ENCODE measurements at places on chromosomes 2 and 18.

DNA sequence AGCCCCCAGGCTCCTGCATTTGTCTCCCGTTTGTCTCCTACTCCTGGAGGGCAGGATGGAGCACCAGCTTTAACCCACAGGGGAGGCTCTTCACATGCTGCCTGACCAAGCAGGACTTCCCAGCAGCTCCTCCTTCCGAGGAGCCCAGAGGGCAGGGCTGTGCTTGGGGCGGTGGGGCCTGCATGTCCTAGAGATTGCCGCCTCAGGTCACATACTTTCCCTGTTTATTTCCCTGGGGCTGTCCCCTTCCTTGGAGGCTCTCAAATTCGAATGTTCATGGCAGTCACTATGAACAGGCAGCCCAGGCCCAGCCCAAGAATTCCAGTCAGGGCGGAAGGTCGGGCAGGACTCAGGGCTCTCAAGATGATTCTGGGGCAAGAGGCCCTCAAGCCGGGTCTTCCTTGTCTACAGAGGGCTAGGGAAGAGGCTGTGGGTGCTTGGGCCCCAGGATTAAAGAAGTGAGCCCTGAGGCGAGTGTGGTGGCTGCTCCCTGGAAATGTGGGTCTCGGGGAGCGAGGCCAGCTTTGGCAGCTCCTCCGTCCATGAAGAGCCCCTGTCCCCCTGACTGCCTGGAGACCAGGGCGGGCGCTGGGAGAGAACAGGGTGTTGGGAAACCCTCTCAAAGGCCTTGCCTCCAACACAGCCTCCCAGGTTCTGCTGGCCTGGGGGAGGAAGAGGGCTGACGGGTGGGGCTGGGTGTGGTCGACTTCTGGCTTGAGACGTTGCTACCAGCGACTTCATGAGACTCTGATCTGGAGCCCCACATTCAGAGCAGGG is 48.9 kb upstream of the HPCAL1 start:
- DNase-seq: no peak

DNA sequence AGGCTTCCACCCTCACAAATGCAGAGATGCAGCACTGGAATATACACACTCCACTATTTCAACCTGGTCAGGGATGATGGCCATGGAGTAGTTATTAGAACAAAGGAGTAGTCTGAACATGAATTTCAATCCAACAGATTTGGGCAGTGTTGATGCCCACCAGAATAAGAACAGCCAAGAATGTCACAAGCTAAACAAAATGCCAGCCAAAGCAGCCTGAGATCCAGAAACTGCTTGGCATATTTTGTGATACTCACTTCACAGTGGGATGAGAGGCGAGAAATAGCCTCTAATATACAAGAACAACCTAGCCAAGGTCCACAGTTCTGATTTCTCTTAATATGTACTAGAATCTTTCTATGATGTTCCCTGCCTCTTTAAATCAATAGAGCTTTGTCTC is 58.6 kb upstream of the KLF7 start:
- DNase-seq: no peak

DNA sequence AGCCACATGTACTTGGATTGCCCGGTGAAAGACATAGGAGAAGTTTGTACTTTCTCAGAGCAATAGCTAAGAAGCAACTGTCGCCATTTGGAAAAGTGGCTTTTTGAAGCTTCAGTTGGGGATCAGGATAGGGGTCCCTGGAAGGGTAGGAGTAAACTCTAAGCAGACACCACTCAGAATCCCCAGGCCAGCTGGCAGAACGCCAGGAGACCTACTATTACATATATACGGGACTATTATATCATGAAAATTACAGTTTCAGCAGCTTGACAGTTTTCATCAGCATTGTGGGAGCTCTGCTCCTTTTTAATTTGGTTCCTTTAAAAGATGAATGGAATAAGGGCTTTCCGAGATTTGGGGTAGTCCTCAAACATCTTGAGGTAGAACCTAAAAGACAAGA is 54.9 kb downstream of the SRD5A2 start:
- DNase-seq: no peak

DNA sequence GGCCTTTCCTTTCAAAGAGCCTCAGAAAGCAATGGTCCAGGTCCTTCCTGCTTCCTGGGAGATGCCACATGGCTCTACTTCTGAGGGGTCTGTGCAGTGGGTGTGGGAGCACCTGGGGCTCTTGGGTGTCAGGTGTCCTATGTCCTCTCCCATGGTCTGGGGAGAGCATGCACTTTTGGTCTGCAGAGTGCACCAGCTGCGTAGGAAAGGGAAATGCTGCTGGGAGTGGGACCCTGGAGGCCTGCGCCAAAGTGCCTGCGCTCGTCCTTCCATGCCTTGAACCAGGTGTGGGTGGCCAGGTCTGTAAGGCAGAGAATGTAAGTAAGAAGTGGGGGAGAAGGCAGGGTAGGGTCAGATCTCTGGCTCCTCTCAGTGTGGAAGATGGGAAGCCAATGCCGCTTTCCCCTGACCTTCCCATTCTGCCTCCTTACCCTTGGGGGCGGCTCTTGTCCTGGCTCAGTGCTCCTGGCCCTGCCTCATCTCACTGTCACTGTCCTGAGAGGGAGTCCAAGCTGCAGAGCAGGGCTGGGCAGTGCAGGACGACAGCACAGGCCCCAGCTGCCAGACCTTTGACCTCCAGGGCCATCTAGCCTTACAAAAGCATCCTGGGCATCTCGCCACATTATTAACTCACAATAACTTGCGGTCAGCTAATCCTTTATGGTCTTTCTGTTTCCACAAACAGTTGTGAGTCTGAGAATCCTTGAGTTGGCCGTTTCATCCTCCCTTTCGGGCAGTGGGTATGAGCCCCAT is 6.6 kb upstream of the PROM2 start:
- DNase-seq: no peak

DNA sequence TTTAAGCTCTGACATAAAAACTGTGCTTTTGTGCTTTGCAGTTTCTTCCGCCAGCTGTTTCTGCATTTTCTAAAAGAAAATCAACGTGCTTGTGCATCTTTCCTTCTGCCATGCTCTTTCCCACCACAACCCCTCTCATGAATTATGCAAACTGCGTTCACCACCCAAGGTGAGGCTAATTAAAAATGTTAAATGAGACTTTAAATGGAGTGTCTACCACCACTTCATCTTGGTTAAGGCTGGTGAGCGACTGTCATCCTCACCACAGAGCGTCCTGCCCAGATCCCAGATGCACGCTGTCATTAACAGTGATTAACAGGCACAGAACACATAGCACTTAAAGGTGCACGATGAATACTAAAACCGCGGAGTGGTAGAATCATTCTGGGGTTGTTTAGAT is 250.5 kb upstream of the RAB6C start:
- no peak for DNase-seq

DNA sequence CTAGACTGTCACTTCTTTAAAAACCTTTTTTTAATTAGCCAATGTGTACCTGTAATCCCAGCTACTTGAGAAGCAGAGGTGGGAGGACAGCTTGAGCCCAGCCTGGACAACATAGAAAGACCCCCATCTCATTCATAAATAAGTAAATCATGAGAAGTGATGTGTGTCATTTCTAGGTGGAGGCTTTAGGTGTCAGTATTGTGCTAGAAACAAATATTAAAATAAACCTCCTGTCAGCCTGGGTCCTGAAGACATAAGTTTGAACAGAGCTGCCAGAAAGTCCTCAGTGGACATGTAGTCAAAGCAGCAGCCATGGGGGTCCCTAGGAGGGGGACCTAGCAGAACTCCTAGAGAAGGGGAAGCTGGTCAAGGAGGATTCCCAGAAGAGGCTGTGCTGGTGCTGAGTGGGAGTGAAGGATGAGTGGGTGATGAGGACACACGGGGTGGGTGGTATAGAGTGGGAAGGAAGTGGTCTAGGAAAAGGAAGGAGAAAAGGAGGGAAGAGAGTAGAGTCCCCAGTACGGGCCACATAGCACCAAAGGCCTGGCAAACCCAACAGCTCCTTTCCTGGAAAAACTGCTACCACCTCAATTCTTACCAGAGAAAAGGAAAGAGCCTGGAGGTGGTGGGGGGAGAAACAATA is 316.6 kb upstream of the NCKAP5 start:
- peak; percentile 31 for DNase-seq

GRCh38 chr2:38907743-38908562 is 18.3 kb downstream of the ARHGEF33 start:
- DNase-seq: no peak

DNA sequence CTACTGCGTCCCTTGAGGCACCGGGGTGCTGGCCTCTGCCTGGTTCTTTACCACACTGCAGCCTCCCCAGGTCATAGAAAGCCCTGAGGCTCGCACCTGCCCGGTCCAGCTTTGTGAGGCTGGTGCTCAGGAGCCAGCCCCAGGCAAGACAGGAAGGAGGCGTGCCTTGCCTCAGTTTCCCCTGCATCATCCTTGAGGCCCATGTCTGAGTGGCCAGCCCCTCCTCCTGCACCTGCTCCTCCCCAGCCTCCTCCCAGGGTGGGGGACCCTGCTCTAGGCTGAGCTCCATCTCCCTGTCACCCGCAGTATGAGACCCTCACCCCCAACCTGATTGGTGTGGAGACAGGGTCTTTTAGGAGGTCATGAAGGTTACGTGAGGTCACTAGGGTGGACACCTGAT is 147.7 kb downstream of the ZNF516 start:
- no peak for DNase-seq

GRCh38 chr2:88024509-88024908 is 8.2 kb upstream of the RNU2-63P start:
- no peak for DNase-seq

- DNase-seq: peak; percentile 30
Measured at GRCh38 chr18:23340661-23341060, 112.4 kb upstream of the RIOK3 start.

- DNase-seq: no peak
Measured at GRCh38 chr2:136290326-136290725, 172.4 kb upstream of the CXCR4 start.

- DNase-seq: peak; percentile 99
Measured at GRCh38 chr2:218959141-218959731, at the start of gene CDK5R2. Gene CDK5R2, plus strand, starts transcription at chr2:218959666. Its CDS starts 155 bp downstream, at chr2:218959821.

DNA sequence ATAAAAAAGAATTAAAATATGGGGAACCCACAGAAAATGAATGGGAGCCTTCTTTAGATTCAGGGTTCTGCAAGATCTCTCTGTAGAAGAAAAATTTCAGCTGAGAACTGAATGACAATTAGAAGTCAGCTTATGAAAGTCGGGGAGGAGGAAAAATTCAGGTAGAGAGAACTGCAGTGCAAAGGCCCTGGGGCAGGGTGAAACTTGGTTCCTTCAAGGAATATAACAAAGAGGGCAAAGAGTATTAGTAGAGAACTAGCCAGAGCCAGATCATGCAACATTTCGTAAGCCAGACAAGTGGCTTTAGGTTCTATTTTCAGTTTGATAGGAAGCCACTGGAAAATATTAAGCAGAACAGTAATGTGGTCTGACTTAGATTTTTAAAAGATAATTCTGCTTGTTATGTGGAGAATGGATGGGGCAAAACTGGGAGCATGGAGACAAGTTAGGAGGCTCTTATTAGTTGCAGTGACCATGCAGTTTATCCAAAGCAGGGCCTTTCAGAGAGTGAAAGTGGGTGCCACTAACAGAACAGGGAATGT is 27.9 kb downstream of the RAB27B start:
- no peak for DNase-seq

- no peak for DNase-seq
Measured at GRCh38 chr2:20436716-20437470, 10.0 kb upstream of the RHOB start.

- DNase-seq: no peak
Measured at GRCh38 chr18:23867006-23867405, 147.5 kb upstream of the TTC39C start.

GRCh38 chr2:76851000-76851399 is 671.2 kb downstream of the LRRTM4 start:
- no peak for DNase-seq

- no peak for DNase-seq
Measured at GRCh38 chr2:148391324-148391723, 253.2 kb upstream of the EPC2 start.

Measured in eye (tissue), 1 donor.